ENCODE measurements at places on chromosomes 2 and 18.

DNA sequence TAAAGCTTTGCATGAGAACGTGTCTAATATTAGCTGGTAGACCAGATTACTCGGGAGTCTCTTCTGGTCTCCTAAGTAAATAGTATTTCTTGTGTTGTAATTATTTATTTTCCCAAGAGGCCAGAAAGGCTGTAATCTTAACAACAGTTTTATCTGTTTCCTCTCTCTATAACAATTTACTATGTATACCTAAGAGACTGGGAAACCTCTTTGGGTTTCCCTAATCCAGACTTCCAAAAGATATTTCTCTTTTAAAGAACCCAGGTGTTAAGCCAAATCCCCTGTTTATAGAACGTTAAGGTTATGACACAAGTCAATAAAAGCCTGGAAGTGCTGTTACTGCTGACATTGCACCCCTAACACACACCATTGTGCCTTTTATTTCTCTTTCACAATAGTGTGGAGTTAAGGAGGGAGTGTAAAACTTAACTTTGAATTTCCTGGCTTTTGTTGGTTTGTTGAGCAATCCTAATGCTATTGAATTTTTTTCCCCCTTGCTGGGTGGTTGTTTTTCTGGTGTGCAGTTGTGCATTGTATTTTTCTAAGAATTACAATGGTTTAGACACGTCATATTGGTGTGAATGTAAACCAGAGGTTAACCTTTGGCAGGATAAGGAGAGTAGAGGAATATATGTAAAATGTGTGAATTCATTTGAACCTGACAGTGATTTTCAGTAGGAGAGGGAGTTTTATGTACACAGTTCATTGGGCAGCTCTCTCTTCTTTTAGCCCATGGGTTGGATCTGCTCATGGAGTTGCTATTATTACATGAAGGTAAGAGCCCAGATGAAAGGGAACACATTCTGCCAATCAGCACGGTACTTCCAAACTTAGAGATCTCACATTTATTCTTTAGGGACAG lies 192.8 kb downstream of the MTX2 start:
- no peak for DNase-seq

GRCh38 chr18:43108882-43109281 lies 6.6 kb downstream of the RIT2 start:
- no peak for DNase-seq

DNA sequence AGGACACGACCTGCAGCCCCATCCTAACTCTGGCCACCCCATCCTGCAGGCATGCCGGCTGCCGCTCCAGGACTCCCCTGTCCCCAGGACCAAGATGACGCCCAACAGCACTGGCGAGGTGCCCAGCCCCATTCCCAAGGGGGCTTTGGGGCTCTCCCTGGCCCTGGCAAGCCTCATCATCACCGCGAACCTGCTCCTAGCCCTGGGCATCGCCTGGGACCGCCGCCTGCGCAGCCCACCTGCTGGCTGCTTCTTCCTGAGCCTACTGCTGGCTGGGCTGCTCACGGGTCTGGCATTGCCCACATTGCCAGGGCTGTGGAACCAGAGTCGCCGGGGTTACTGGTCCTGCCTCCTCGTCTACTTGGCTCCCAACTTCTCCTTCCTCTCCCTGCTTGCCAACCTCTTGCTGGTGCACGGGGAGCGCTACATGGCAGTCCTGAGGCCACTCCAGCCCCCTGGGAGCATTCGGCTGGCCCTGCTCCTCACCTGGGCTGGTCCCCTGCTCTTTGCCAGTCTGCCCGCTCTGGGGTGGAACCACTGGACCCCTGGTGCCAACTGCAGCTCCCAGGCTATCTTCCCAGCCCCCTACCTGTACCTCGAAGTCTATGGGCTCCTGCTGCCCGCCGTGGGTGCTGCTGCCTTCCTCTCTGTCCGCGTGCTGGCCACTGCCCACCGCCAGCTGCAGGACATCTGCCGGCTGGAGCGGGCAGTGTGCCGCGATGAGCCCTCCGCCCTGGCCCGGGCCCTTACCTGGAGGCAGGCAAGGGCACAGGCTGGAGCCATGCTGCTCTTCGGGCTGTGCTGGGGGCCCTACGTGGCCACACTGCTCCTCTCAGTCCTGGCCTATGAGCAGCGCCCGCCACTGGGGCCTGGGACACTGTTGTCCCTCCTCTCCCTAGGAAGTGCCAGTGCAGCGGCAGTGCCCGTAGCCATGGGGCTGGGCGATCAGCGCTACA lies 2.1 kb downstream of the GPBAR1 start:
- peak; percentile 48 for DNase-seq

DNA sequence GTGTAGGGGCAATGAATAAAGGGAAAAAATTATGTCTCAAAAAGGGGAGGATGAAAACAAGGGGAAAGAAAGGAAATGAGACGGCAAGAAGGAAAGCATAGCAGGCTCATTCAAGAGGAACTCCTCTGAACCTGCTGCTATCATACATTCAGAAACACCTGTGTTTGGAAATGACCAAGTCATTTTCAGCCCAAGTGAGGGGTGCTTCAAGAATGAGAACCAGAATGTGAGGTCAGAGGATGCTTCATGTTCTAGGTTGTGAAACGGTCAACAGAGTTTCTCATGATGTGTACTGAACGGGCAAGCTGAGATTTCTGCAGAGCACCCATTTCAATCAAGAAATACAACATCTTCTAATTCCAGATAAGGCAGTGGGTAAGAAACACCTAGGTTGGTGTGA lies 1367.2 kb upstream of the CELF4 start:
- DNase-seq: no peak

GRCh38 chr2:236545248-236545658 lies 24.4 kb upstream of the ACKR3 start:
- DNase-seq: no peak

- no peak for DNase-seq
These were observed 596.1 kb upstream of the KLHL29 start for GRCh38 chr2:22788749-22789327.

DNA sequence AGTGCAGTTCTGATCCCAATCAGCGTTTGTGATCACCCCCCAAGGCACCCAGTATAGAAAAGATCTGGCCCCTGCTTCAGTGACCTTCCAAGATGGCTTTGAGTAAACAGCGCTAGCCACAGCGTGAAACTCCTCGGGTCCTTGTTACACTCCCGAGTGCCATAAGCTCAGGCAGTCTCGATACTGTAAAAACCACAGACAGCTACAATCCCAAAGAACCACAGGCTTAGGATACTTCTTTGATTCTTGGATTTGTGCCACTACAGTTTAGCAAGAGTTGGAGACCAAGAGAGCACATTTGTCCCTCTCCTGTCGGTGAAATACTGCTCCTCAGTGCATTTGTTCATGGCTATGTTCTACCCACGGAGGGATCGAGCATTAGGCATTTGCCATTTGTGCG lies 352.5 kb upstream of the ZNF521 start:
- no peak for DNase-seq

- DNase-seq: no peak
These were observed 1142.0 kb upstream of the PIK3C3 start for GRCh38 chr18:40812981-40813515.

DNA sequence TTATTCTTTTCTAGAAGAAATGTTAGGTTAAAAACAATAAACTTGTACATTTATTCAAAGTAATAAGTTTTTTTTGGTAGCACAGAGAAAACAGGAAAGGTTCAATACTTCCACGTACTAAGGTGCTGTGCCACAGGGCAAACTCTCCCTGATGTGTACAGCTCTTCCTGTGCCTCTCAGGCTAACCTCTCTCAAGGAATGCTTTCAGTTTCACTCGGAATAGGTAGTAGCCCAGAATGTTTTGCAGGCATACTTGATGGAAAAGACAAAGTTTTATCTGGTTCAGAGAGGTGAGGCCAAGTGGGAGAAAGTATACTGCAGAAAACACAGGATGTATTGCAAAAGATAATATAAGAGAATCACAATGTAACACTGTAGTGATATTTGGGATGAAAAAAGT lies 171.0 kb upstream of the ZFP36L2 start:
- DNase-seq: no peak

- DNase-seq: no peak
These were observed 102.2 kb downstream of the ALPK2 start for GRCh38 chr18:58526425-58527284.

DNA sequence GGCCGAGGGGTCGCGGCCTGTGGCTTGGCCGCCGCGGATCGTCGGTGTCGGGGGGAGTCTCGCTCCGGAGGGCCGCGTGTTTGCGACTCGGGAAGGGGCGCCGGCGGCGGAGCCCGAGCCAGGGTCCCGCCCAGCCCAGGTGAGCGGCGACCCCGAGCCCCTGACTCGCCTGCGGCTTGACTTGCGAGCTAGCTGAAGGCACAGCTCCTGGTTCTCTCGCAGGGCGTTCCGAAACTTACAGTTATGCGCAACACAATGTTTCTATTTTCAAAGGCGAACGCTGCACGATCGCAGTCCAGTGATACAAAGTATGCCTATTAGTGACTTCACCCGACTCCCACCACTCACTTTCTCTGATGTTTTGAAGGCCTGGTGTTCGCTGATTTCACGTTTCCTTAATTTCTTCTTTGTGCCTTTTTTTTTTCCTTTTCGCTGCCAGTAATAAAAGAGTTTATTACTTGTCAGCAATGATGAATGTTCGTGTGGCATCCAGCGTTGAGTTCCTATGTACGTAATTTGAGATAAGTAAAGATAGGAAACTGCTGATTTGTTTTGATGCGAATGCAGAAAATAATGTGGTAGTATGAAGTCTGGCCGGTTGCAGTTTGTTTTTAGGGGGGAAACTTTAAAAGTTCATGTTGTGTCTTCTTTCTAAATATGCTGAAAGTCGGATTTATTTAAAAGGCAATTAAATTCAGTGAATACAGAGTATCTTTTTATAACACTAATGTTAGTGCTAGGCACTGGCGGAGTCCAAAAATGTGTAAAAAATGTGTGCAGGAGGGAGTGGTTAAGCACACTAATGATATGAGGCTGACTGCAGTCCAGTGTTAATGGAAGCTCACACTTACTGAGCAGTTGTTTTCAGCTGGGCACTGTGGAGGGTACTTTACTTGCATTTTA lies 706 bp downstream of the UBXN2A start:
- no peak for DNase-seq

DNA sequence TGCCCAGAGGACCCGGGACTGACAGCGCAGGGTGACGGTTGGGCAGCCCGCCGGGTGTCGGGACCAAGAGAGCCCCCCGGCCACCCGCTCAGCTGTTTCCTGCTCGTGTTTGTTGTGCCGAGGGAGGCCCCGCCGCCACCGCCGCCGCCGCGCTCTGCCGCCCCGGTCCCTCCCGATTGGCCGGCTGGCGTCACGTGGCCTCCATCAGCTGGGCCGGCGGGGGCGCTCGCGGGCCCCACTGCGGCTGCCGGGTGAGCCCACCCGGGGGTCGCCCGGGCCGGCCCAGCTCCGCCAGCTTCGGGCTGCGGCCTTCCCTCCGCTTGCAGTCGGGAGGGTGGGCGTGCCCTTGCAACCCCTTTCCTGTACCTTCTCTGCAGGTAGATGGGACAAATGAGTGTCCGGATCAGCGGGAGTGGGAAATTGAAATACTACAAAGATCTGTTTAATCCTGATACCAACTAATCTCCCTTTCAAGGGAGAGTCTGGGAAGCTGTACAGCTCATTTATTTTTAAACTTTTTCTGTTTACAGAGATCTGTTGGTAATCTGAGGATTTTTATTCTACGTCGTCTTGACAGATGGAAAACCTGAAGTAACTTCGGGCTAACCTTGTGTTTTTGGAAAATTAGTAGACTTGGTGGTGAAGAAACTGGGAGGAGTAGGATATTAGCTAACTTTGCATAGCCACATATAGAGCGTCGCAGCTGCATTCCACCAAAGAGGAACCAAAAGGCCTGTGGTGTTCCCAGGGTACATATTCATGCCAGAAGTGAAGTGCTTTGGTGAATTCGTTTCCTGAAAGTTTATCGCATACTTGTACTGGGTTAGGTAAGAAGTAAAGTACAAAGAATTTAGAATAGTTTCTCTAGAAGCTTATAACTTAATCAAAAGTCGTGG lies 1.2 kb downstream of the YPEL5 start:
- DNase-seq: peak; percentile 90

- DNase-seq: no peak
These were observed 117.3 kb upstream of the ZFP36L2 start for GRCh38 chr2:43343573-43344304.

DNA sequence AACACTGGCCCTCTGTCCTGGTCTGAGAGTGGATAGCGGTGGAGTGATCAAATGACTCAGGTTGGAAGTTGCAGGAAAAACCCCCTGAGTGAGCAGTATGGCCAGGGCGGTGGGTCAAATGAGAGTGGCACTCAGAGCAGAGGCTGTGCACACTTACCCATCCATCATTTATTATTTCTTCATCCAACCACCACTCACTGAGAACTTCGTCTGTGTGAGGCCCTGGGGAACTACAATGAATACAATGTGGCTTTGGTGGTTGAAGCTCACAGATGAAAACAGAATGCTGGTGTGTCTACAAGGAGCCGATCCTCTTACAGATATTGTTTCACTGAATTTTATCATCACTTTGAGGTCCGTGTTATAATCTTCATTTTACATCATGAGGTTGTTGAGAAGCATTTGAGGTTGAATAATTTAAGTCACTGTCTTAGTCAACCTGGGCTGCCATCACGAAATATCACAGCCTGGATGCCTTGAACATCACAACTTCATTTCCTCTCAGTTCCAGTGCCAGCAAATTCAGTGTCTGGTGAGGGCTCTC lies 73.4 kb upstream of the ID2 start:
- no peak for DNase-seq

DNA sequence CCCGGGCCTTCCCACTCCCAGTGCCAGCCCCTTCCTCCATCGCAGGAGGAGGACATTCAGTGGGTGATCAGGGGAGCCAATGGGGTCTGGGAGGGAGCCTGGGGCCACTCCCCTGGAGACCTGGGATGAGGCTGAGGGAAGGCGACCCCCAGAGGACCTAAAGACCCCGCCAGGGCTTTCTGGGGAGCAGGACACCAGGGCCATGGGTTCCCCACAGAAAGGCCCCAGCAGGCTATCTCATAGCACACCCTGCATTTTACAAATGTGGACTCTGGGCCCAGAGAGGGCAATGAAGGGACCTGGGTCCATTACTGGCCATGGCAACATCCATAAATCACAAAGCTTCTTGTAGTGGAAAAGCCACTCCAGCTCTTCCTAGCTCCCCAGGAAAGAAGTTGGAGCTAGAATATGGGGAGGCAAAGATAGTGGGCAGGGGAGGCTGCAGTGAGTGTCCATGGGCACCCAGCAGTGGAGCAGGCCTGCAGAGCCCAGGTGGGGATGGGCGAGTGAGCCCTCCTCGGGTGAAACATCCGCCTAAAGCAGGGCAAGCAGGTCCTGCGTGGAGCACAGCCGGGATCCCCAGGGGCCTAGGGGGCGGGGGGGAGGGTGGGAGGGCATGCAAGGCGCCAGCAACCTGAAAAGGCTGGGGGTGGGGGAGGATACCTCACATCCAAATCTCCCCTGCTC lies 13.8 kb downstream of the CYP26B1 start:
- DNase-seq: no peak

GRCh38 chr18:46482831-46483230 lies 174.2 kb downstream of the LOXHD1 start:
- no peak for DNase-seq

Data from lower lobe of right lung (tissue), 2 donors.